ENCODE measurements at places on chromosomes 3 and 15.
A peak's percentile ranks its signal among the peaks of the same experiment; 100 is the strongest.

DNA sequence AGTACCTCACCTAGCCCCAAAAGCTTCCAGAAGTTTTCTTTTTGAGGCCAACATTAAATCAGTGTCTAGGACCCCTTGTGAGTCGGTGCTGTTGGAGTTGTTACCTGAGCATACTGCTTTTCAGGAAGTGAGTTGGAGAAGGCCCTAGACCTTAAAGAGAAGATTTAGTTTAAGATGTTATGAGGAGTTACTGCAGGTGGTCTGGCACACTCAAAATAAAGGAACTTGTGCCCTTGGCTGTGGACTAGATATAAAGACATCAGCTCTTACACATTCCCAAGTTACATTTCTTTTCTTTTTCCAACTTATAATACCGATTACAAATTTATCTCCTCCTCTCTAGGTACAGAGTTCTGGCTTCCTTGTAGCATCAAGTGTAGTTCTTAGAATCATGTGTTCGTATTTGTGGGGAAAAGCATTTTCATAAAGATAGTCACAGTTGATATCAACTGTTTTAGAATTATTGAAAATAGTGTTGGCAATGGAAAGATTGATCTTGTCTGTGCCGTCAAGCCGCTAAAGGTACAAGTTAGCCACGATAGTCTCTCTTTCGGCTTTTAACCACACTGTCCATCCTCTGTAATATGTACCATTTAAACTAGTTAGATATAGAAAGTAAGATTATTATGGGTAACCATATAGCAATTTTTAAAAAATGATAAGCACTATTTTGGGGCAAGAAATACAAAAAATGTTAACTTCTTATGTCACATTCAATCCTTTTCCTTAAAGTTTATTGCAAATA, 8.6 kb downstream of the ZIC1 start:
- DNase-seq, result no peak

- no peak for DNase-seq
Observed at GRCh38 chr3:8509961-8510360, 8.3 kb downstream of the LMCD1 start.

DNA sequence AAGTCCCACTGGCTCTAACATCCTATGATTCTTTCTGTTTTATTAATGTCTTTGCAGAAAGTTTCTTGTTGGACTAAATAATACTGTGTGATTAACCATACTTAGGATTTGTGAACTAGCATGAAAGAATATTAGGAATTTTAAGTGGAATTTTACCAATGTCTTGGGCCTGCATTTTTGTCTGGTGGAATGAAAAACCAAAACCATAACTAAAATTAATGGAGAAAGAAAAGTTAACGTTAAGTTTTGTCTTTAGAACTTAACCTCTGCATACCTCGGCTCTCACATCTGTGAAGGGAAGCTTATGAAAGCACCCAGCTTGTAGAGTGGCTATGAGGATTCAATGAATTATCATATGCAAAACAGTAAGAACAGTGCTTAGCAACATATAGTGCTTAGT, 6.5 kb downstream of the FBN1 start:
- DNase-seq, result no peak

DNA sequence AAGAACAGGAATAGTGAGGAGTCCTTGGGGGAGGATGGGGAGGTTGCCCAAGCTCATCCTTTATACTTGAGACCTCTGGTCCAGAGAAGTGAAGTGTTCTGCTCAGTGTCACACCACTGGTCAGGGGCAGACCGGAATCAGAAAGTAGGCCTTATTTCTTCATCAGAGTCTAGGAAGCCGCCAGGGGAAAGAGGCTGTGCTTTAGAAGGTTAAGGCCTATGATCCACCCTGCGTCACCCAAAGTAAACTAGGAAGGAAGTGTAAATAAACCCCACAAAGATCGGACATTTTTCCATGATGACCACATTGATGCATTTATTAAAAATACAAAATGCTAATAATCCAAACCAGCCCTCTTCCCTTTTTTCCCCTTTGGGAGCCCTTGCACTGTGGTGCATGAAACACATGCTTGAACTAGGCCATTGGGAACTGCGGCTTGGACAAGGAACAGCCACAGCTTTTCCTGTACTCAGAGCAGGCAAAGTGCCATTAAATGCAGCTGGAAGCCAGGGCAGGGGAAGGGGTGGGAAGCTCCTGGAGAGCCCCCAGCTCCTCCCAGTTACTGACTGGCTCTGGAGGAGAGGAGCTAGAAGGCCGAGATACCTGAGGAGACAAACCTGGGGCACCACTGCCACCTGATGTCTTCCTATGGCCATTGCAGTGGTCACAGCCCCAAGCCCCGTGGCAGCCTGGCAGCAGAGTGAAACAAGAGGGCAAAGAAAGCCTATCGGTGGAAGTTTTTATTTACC, 37.0 kb downstream of the CDC25A start:
- DNase-seq, result peak; percentile 3

DNA sequence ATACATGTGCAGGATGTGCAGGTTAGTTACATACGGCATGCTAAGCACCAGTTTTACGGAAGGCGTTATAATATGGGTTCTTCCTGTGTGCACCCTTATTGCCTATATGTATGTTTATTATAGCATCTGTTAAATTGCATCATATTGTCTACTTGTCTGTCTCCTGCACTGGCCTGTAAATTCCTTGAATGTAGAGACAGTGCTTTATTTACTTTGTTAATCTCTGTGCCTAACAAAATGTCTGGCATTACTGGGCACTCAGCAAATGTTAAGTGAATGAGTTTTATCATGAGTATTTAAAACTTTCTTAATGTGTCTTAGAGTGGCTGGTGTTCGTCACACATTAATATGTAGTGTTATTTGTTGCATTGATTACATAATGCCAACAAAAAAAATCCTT, 23.8 kb downstream of the MGA start:
- no peak for DNase-seq

GRCh38 chr3:30659270-30660130, 53.1 kb downstream of the TGFBR2 start:
- DNase-seq, result no peak

GRCh38 chr3:189262746-189263145, 91.0 kb downstream of the TPRG1 start:
- DNase-seq, result no peak

GRCh38 chr3:9600597-9600996, 47.0 kb upstream of the LHFPL4 start:
- DNase-seq, result no peak

GRCh38 chr3:38149708-38150107, 11.2 kb downstream of the MYD88 start:
- DNase-seq, result no peak

- no peak for DNase-seq
Observed at GRCh38 chr15:23823508-23823907, 136.4 kb upstream of the NDN start.

DNA sequence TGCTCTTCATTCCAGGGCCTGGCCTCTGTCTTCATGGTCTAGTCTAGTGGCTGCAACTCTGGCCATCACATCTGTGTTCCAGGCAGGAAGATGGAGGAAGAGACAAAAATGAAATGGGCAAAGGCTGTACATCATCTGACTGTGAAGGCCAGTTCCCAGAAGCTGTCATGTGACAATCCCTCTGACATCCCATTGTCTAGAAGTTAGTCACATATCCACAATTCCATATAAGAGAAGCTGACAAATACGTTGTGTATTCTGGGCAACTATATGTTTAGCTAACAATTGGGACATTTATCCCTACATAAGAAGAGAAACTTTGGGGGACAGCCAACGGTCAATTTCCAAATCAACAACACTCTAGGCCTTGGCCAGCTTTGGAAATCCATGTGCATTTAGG, 34.5 kb upstream of the C3orf70 start:
- DNase-seq, result no peak

DNA sequence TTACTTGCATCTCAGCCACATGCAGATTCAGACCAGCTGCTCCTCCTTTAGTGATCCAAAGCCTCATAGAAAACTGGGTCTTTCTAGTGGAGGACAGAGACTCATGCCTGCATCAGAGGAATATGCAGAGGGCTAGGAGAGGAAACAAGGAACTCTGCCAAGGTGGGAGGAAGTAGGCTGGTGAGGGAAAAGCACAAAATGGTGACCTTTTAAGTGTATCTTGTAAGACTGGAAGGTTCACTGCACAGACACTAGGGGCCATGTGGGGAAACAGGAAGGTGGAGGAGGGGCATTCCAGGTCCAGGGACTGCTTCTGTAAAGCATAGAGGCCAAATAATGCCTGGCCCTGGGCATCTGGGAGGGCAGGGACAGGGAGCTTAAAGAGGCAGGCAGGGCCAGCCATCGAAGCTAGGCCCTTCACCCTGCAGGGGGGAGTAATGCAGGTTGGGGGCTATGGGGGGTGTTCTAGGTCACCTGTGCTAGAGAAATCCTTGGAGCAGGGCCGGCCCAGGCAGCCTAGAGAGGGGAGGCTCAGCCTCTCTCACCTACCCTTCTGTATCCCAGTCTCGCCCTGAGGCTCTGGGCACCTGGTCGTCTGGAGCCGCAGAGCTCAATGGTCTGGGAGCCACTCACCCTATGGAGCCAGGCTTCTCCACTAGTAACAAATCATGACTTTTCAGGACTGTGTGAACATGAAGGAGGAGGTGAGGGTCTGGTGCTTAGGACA, 117.7 kb downstream of the DNAJB8 start:
- no peak for DNase-seq

DNA sequence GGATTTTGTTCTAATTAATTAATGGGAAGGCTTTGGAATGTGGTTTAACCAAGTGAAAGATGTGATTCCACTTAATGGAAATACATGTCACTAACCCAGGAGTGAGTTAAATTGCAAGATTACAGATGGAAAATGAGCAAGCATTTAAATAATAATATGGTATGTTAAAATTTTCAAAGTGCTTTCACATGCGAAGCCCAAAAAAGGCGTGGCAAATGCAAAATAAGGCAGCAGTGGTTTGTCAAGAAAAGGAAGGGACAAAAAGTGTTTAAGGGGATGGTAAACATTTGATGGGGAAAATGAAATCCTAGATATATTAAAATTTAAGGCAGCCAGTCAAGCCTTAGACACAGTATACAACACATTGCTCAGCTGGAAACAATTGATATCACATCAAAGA, 2.9 kb downstream of the TICRR start:
- DNase-seq, result no peak

DNA sequence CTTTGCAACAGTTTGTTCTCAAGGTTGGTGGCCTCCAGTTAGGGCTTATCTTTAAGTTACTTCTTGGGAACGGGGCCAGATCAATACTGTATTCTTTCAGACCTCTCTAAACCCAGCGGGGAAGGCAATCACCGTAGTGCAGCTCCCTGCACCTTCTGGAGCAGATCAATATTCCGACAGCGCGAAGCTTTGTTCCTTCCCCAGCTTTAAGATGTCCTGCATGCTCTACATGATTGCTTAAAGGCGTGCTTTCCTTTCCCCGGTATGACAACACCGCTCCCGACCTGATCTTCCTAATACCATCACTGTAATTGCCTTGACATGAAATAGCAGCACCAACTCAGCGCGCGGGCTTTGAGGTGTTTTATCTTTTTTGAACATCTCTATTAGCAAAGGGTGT, 755.2 kb downstream of the NR2F2 start:
- DNase-seq, result no peak

- no peak for DNase-seq
Observed at GRCh38 chr3:53144446-53144845, 14.2 kb upstream of the RFT1 start.

DNA sequence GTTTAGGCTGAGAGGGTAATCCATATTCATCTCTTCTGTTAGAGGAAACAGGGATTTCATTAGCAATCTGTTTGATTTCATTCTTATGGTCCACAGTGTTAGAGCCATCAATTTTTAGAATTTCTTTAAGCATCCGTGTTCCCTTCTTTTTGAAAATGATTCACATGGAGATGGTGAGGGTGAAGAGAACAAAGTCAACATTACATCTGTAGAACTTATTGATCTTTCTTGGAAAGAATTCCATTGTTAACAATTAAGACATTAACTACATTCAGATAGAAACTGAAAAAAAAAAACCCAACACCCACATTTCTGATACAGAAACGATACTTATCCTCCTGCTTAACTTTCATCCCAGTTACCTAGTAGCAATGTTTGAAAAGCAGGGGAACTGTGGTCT, 107.0 kb upstream of the GK5 start:
- no peak for DNase-seq

DNA sequence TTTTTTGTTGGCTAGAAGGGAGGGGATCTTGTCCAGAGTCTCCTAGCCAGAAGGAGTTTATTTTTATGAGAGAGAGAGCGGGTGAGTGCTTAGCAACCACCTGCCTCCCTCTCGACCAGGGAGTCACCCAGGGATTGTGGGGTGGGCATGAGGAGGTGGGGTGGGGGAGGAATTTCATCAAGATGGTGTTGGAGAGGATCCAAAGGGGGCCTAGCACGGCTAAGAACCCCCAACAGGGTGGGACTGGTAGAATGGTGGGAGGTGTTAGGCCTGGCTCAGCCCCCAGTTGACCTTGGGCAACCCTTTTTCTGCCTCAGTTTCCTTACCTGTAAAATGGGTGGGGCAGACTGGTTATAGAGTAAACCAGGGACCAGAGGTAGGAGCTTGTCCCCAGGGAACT, 1.8 kb downstream of the SLC6A6 start:
- no peak for DNase-seq

- DNase-seq, result no peak
Observed at GRCh38 chr3:135576751-135577150, 388.8 kb upstream of the PPP2R3A start.

DNA sequence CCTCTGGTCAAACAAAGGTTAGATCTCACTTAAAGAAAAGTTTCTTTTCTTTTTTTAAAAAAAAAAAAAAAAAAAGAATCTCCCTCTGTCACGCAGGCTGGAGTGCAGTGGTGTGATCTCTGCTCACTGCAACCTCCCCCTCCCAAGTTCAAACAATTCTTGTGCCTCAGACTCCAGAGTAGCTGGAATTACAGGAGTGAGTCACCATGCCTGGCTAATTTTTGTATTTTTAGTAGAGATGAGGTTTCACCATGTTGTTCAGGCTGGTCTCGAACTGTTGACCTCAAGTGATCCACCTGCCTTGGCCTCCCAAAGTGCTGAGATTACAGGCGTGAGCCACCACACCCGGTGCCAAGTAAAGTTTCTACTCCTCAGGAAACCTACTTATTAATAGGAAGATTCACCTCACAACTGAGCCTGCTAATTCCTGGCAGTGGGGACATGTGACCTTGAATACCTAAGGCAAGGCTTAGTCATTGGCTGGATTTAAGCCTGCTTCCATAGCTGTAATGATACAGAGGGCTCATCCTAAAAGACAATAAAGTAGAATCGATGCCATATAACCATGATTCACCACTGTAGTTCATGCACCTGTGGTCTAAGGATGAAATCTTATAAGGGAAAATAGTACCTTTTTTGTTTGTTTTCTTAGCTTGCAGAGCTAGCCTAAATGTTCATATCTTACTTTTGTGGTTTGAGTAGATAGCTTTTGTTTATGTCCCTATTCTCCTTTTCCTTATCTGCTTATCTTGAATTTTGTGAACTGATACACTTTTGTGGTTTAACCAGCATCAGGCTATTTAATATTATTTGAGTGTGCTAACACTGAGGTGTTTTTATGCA, 24.8 kb upstream of the RBMS3 start:
- no peak for DNase-seq

- DNase-seq, result no peak
Observed at GRCh38 chr3:120454076-120454689, 3.4 kb upstream of the FSTL1 start.
